Skin of body (tissue), 3 donors: ENCODE measurements at places on chromosomes 2 and 18. TPM values are rescaled to one million over a fixed set of nuclear protein-coding genes. Genes with fewer than 3 reads are reported as not detected.
A peak's percentile ranks its signal among the peaks of the same experiment; 100 is the strongest.

Gene OSBPL6
- 3.3 TPM for total RNA-seq

Gene ERMN
- total RNA-seq: 0.10 TPM

Gene ANKRD30B
- 0.20 TPM for total RNA-seq

- no peak for DNase-seq
These were observed 10.8 kb upstream of the YWHAQ start for GRCh38 chr2:9641641-9642040.

Gene DUSP2
- 59.4 TPM for total RNA-seq

GRCh38 chr2:112622528-112622849 is 23.2 kb upstream of the SLC20A1 start:
- DNase-seq: peak; percentile 53

DNA sequence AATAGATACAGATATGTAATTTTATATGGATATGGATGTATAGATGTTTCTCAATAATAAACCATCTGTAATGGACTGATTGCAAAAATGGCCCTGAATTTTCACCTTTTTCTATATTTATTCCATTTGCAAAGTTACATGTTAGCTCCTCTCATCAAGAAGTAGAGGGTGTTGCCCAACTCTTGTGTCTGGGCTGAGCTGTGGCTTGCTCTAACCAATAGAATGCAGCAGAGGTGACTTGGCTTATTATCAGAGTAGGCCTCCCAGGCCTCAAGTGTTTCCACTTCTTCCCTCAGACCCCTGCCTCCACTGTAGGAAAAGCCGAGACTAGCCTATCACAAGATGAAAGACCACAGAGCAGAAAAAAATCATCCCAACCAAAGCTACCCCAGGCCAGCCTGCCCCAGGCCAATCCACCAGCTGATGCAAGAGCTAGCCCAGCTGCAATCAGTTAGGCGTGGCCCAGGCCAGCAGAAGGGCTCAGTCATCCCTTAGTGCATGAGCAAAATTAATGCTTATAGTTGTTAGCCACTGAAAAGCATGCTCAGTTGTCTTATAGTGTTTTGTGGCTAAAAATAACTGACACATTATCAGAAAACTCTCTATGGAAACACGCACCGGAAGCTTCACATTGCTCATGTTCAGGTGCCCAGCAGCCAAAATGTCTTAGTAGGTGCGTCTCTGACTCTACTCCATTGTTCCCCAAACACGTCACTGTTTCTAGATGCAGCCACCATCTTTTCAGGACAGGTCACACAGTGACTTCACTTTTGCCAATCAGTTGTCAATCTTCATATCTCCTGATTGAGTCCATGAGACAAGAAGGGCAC is 464.0 kb downstream of the FBXO15 start:
- no peak for DNase-seq

DNA sequence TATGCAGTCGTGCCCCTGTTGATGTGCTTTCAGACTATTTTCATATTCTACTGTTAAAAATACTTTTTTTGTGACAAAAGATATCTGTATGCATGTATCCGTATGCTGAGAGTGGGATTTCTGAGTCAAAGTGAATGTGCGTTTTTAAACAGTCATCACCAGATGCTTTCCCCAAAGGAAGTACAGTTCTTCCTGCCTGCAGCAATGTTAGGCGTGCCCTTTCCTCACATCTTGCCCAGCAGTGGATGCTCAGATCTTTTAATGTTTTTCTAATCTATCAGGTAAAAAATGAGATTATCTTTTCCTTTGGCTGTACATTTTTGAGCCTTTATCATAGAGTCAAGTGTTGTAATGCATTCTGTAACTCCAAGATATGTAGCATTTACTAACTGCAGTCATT is 111.7 kb downstream of the PTPRM start:
- no peak for DNase-seq

Gene FAM110C
- total RNA-seq: 3.6 TPM

Gene ZNF2
- total RNA-seq: 4.1 TPM

DNA sequence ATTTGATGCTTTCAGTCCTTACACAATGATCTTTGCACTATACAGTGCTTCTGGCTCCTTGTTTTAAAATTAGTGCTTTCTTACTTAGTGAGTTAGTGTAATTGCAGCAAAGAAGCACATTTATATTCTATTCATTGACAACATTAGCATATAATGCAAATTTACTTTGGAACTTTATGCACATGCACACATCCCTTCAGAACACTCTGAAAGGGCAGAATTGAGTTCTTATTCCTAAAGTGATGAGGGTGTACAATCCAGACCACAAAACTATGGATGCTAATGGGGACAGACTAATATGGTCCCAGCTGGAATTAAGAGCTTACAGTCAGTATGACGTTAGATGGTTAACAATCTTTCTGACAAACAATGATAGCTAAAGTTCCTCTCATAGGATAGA is 127.1 kb downstream of the RBMS1 start:
- no peak for DNase-seq

DNA sequence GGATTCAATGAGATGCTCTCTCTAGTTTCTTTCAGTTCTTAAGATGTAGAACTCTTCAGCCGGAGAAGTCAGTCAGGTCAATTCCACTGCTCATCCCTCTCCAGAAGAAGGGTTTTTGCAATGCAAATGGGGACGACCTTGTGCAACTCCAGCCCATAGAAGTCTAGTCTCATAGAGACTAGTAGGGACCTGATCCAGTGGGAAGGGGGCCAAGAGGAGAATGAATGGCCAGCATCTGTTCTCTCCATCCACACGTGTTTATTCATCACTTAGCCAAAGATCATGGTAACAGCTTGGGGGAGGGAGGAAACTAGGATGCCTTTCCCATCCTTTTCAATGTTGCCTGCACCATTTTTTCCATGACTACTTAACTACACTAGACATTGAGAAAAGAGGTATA is 120.2 kb downstream of the LAMA3 start:
- DNase-seq: no peak

Gene FBXO48
- 0.79 TPM for total RNA-seq

Gene CDH19
- 4.5 TPM for total RNA-seq

Gene TCF23
- total RNA-seq: 0.20 TPM

- DNase-seq: no peak
These were observed 2.4 kb downstream of the SMAD7 start for GRCh38 chr18:48948112-48949049.

Gene HOXD11
- total RNA-seq: not detected

- DNase-seq: peak; percentile 43
These were observed 37.9 kb downstream of the SLC38A11 start for GRCh38 chr2:164917296-164917903.

Gene LONRF2
- total RNA-seq: 2.8 TPM

DNA sequence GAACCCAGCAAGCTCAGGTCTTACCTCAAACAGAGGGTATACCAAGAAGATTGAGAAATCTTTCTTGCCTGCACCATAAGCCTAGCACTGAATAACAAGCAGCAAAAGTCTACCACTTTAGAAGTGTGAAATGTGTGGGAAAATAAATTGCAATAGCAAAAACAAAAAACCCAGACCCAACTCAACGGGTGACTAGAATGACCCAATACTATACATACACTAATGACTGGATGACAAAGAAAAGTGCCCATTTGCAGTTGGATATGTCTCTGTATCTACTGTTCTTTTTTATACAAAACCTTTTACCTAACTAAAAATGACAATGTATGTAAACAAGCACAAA is 950.6 kb downstream of the TRIB2 start:
- no peak for DNase-seq

Gene APLF
- 10.0 TPM for total RNA-seq

DNA sequence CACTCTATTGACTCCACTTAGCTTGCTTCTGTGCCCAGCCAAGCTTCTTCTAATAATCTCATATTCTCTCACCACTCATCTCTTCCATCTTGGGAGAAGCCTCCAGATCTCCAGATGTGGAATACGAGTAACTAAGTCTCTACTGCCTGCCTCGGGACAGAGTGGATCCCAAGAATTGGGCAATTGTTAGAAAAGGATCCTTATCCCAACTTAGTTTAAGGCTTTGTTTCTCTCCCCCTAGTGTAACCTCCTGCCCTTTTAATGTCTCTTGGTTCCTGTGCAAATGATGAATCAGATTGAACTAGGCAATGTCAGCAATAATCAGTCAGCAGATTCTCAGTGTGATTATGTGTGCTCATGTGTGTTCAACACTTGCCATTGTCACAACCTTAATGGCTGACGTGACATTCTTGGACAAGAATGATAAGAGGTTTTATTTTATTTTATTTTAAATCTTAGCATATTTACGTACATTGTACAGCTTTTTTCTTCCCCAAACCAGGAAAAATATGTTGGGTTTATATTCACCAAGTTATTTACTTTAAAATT is 59.7 kb downstream of the MYO3B start:
- no peak for DNase-seq

GRCh38 chr2:11758187-11758586 is 11.8 kb downstream of the LPIN1 start:
- DNase-seq: no peak

DNA sequence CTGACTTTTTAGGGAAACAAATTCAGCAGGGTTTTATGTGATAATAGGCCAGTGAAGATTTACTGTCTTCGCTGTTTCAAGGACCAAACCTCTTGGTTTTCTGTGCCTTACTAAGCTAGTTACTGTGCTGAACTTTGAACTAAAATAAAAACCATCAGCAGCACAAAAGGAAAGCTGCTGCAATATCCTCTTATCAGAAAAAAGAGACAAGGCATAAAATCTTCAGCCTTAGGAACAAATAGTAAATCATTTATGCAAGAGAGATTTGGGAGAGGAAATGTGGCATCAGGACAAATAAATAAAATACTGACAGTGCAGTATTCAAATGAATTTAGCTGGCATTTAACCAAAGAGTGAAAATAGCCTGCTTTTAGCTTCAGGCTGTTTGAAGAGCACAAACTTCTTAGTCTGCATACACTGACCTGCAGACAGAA is 64.1 kb upstream of the EHBP1 start:
- no peak for DNase-seq

DNA sequence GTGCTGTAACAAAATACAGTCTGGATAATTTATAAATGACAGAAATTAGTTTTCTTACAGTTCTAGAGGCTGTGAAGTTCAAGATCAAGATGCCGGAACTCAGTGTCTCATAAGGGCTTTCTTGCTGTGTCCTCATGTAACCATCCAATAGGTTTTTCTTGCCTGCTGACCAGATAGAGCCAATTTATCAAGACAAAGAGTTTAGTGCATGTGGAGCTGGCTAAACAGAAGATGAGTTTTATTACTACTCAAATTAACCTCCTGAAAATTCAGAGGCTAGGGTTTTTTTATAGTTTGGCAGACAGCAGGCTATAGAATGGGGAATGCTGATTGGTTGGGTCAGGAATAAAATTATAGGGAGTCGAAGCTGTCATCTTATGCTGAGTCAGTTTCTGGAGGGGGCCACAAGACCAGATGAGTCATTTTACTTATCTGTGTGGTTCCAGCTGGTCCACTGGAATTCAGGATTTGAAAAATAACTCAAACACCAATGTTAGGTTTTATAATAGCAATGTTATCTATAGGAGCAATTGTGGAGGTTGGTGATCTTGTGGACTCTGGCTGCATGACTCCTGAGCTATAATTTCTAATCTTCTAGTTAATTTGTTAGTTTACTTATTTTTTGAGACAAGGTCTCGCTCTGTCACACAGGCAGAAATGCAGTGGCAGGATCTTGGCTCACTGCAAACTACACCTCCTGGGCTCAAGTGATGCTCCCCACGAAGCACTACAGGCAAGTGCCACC is 3.2 kb upstream of the PDK1 start:
- no peak for DNase-seq
